Hippocampal formation (tissue), 2 donors: ENCODE measurements at places on chromosomes 4 and X.

DNA sequence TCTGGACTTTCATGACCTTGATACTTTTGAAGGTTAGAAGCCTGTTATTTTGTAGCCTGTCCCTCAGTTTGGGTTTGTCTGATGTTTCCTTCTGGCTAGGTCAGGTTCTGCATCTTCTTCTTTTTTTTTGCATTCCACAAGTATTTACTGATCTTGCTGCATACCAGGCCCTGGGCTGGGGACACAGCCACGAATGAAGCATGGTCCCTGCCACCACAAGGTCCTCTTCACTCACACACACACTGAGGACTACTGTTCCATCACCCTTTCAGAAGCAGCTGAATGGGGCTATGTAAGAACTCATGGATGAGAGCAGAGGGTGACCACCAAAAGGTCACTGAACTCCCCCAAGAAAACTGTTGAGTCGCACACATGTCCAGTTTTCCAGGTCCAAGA is 39.2 kb downstream of the USP11 start:
- DNase-seq: no peak

- no peak for DNase-seq
Observed at GRCh38 chrX:47198026-47198686, 4.5 kb downstream of the UBA1 start.

- no peak for DNase-seq
Observed at GRCh38 chr4:20678400-20678799, 21.9 kb upstream of the PACRGL start.

GRCh38 chr4:75834772-75835154 is 67.5 kb downstream of the PPEF2 start:
- no peak for DNase-seq

DNA sequence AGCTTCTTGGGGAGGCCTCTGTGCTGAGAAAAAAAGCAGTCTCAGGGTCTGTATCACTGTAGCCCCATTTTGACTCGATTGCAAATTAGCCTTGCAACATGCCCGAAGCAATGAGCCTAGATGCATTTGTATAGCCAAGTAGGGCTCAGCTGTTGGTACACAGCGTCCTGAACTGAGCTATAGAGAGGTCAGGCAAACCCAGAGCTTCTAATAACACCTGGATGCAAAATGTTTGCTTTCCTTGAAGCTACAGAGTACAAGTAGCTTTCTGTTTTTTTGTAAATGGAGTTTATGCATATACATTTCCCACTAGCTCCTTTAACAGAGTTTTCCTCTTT is 87.8 kb downstream of the PLAC1 start:
- no peak for DNase-seq

GRCh38 chr4:85606505-85606904 is 131.6 kb downstream of the ARHGAP24 start:
- DNase-seq: no peak
